Panc1 (cell line): ENCODE measurements at places on chromosomes 13 and 19.

DNA sequence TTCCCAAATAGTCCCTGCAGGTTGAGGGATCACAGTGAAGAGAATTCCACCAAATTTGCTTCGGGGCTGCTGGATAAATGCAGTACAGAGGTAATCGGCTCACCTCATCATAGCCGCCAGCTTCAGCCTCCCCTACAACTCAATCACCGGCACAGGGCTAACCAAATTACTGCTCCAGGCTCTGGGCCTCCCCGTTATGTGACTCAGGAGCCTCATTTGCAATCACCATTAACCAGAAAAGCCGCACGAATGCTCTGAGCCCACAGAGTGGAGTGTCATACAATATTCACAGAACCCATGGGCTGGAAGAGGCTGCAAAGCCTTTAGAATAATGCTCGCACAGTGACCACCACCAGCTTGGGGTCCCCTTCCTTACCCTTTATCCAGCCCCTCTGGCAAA lies 4.9 kb downstream of the SIAH3 start:
- DNase-seq: no peak

- DNase-seq: no peak
These were observed 6.2 kb downstream of the GNA11 start for GRCh38 chr19:3100331-3100730.

- DNase-seq: no peak
These were observed 1555.4 kb upstream of the MIR17HG start for GRCh38 chr13:89791971-89792630.

GRCh38 chr13:31910633-31911032 lies 120.9 kb upstream of the FRY start:
- DNase-seq: no peak

- no peak for DNase-seq
These were observed 734.3 kb upstream of the MIR17HG start for GRCh38 chr13:90613076-90613795.

GRCh38 chr13:95707442-95708390 lies 30.8 kb downstream of the DNAJC3 start:
- no peak for DNase-seq

DNA sequence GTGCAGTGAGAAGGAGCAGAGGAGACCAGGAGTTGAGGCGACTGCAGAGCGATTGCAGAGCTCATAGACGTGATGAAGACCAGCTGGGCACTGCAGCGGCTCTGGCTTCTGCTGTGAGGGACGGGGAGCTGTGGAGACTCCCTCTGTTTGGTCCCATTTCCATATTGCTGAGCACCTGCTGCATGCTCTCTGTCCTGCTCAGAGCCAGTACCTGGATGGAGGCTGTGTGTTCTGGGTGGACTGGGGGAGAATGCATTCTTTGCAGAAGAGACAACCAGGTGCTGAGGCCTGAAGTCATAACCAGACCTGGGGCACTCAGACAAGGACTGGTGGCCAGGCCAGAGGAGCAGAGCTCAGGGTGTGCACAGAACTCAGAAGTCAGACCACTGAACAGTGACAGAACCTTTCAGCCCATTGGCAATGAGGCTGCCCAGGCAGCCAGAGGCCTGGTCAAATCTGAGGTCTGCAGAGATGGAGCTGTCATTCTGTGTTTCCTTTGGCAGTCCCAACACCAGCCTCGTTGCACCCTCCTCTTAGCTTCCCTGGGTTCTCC lies 1.3 kb upstream of the A1BG start:
- DNase-seq: no peak
